T-helper 2 cell (primary cell): ENCODE measurements at places on chromosomes 16 and 17.

DNA sequence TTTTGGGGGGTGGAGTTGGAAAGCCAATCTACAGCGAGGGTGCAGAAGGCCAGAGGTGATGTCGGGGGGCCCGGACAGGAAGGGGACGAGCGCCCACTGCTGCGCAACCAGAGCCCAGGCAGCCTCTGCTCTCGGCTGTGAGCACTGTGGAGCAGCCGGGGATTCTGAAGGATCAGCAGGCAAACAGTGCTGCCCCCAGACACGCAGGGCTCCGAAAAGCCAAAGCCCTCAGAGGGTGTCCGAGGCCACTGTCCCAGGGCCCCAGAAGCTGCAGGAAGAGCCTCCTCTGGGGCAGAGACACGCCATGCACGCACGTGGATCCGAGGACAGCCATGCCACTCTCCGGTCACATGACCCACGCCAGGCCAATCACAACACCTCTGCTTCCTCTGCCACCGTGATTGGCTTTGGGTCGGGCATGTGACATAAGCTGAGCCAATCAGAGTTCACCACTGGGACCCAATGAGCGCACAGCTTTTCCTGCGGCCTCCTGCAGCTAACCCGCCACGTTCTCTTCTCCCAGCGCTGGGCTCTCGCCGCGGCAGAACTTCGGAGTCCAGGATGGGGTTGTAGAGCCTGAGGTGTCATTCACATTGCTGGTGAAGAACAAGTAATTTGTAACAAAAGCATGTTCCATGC, 40.7 kb downstream of the ACTG1 start:
- no peak for DNase-seq

- DNase-seq = no peak
These were observed 5.1 kb downstream of the KRT13 start for GRCh38 chr17:41500131-41500911.

DNA sequence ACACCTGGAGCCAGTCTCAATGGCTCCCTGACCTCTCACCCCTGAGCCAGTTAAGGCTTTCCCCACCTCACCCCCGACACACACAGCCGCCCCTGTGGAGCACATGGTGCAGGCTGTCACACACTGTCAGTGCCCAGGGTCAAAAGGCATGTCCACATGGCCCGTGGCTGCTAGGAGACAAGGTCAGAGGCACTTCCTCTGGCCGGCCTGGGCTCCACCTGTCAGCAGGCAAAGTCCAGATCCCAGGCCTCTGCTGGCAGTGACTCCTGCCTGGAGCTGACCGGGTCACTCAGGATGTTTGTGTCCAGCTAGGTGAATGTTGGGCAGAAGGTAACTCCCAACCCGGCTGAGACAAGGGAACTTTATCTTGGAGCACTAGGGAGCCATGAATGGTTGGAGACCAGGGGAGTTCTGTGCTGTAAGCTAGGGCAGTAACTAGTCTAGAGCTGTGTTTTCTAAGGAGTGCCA, 6.0 kb downstream of the SREBF1 start:
- DNase-seq = no peak

- DNase-seq = no peak
These were observed 11.0 kb downstream of the PHB1 start for GRCh38 chr17:49403514-49404289.

GRCh38 chr17:47808036-47808829, 13.4 kb downstream of the OSBPL7 start:
- no peak for DNase-seq

GRCh38 chr17:79956853-79957252, 78.8 kb downstream of the TBC1D16 start:
- no peak for DNase-seq

DNA sequence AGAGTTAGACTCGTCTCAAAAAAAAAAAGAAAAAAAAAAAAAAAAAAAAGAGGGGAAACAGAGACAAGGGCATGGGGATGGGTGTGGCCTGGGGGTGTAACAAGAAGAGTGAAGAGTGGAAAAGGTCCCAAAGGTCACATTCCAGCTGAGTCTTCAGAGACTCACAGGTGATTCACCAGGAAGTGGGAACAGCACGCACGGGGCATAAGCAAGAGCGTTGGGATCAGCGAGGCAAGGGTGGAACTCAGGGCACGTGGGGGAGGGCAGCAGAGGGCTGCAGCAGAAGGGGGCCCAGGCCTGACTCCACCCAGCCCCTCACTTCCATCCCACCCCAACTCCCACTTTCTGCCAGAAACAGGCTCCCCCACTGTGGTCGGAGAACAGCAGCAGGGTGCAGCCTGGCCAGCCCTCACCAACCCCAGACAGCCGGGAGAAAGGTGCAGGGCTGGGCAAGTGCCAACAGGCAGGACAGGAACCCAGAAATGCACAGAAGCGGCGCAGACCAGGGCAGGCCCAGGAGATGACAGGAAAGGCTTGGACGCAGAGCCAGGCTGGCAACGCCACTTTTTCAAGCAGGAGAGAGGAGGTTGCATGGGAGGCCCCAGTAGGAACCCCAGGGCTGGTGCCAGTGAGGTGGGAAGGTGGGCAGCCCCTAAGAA, 3.3 kb downstream of the MEAK7 start:
- no peak for DNase-seq

- DNase-seq = no peak
These were observed 7.1 kb downstream of the SOX8 start for GRCh38 chr16:988471-989353.

DNA sequence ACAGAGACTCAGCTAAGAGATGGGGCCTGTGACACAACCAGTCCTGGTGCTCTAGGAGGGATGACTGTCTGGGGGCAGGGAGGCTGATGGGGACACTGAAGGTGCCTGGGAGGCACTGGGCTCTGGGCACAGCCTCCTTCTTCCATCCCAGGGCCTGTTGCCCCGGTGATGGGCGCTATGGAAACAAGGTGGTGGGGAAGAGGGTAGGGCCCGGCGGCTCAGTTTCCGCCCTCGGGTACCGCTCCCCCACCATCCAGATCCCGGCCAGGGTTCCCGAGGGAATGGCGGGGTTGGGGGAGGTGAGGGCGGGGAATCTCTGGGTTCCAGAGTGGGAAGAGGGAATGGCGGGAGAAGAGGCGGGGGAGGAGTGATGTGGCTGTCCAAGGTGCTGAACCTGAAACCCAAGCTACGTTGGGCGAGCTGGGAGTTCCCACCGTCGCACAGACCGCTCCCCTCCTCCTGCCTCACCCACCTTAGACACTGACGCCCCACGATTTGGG, 981 bp downstream of the KCNH4 start:
- DNase-seq = peak; percentile 24

- no peak for DNase-seq
These were observed 52.9 kb downstream of the SNX11 start for GRCh38 chr17:48160177-48161081.

- DNase-seq = no peak
These were observed 1.9 kb downstream of the RUNDC1 start for GRCh38 chr17:42982266-42982665.

DNA sequence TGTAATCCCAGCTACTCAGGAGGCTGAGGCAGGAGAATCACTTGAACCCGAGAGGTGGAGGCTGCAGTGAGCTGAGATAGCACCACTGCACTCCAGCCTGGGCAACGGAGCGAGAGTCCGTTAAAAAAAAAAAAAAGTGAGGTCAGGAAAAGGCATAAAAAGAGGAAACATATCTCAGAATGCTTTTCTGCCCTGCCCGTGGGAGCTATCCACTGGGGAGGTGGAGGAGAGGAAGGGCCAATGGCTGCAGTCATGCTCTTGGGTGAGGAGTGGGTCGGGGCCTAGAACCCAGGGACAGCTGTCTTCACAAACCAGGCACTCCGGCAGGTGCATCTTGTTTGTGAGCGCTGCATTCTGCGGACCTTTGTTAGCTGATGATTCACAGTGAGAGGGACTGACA, 60.0 kb upstream of the CDC42EP4 start:
- no peak for DNase-seq

DNA sequence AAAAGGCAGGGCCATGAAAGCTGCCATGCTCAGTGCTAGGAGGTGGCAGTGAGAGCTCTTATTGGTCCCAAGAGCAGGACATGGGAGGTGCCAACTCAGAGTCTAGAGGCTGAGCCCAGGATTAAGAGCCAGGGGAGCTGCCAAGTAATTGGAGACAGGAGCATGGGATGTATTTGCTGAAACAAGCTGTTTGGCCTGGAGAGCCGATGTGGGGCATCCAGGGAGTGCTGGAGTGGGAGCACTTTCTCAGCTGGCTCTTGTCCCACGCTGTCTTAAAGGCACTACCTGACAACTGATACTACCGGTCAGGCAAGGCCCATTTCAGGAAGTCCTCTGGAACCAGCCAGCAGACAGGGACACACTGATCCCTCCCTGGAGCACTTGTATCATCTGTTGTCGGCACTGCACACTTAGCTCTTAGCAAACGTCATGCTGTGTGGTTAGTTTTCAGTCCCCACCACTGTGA, 19.3 kb downstream of the ANKFN1 start:
- DNase-seq = no peak

- DNase-seq = no peak
These were observed 179.4 kb upstream of the IRX6 start for GRCh38 chr16:55144651-55145050.

GRCh38 chr16:74192281-74192797, 104.3 kb upstream of the PSMD7 start:
- DNase-seq = no peak

- no peak for DNase-seq
These were observed 100.0 kb downstream of the ZNF423 start for GRCh38 chr16:49755716-49756505.

- no peak for DNase-seq
These were observed 4.3 kb downstream of the MT1H start for GRCh38 chr16:56673921-56674320.

GRCh38 chr17:4897198-4897687, 2.1 kb upstream of the C17orf107 start:
- DNase-seq = no peak

DNA sequence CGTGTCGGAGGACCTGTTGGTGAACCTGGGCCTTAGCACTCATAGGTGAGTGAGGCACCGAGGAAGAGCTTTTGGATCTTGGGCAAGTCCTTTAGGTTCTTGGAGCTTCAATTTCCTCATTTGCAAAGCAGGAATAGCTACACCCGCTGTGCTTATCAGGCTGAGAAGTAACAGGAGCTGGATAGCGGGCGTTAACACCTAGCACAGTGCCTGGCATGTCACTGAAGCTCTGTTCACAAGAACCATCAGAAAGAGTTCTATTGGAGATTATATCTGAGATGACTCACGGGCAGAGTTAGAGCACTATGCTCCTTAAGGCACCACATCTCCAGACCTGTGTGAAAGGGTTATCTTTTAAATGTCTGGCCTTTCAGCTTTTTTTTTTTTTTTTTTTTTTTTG, 12.8 kb downstream of the MEOX1 start:
- no peak for DNase-seq

- DNase-seq = no peak
These were observed 162.6 kb upstream of the XYLT1 start for GRCh38 chr16:17633181-17633951.

DNA sequence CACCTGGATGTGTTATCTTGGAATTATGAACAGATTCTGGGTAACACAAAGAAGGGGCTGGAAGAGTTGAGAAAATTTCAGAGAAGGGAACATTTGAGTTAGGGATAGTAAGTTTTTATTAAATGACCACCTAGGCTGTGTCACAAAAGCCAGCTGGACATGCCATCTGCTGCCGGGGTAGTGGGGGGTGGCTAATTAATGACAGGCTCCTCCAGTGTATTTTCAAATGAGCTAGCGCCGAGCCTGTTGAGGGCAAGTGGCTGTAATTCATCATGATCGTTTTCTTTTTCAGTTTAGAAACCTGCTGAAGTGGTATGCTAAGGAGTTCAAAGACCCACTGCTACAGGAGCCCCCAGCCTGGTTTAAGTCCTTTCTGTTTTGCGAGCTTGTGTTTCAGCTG, 6.2 kb downstream of the TMEM97 start:
- no peak for DNase-seq

- DNase-seq = no peak
These were observed 195.5 kb downstream of the COPRS start for GRCh38 chr17:31663576-31663975.

- DNase-seq = no peak
These were observed 20.4 kb upstream of the CDYL2 start for GRCh38 chr16:80824623-80825364.

GRCh38 chr16:30120340-30121105, 2.5 kb downstream of the MAPK3 start:
- no peak for DNase-seq

DNA sequence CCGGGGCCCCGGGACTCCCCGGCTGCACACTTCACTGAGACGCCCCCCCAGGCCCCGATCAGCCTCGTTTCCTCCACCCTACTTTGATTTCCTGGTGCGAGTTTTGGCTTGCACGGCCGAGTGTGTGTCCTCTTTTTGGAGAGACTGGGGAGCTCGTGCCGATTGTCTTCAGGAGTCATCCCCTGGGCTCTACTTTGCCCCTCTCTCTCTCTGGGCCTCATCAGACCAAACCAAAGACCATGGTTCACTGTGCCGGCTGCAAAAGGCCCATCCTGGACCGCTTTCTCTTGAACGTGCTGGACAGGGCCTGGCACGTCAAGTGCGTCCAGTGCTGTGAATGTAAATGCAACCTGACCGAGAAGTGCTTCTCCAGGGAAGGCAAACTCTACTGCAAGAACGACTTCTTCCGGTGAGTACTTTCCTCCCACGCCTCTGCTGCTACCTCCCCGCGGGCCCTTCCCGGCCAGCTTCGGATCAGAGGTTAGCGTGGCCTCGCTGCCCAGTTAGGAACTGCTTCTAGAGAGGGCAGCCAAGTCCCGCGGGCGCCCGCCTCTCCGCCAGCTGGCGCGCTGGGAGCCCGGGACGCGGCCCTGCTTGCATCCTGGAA, 787 bp downstream of the LHX1 start:
- no peak for DNase-seq

DNA sequence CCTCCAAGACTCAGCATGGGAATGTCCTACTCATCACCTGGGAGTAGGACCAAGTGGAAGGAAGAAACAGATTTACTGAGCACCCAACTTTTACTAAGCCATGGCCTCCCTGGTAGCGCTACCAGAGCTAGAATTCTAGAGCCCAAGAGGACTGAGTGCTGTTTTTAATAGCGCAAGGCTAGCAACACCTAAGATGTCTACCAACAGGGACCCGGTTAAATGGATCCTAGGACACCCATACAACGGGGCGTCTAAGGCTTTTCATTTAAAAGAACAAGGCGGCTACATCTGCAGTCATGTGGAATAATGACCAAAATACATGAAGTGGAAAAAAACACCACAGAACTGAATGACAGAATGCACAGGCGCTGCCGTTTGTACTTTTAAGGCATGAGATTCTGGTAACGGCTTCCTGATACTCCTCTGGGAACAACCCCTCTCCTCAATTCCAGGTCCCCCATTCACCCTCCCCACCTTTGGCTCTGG, 5.1 kb downstream of the GGA2 start:
- no peak for DNase-seq

DNA sequence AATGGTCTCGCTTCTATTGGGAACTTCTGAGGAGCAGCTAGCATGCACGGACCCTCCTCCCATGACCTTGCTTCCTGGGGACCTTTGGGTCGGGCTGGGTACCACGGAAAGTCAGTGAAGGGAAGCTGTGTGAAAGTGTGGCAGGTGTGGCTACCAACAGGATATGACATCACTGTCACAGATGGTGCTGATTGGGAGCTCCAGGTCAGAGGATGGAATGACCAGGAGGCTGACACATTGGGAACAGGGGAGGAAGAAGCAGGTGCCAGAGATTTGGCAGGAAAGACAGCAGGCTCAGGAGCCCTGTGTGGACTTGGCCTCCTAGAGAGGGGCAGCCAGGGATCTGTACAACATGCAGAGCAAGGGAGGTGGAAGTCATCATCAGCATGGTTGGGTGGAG, 34.0 kb downstream of the CPNE2 start:
- no peak for DNase-seq

- no peak for DNase-seq
These were observed 21.4 kb upstream of the SLC6A4 start for GRCh38 chr17:30256756-30257506.

- DNase-seq = no peak
These were observed 8.3 kb downstream of the EME1 start for GRCh38 chr17:50381260-50381815.
